CD4-positive, alpha-beta T cell treated with Interferon alpha-2 for 1 hour (primary cell): ENCODE measurements at places on chromosomes 16 and 17.

- DNase-seq = no peak
Observed at GRCh38 chr16:1182316-1182671, 29.4 kb downstream of the CACNA1H start.

GRCh38 chr17:21211825-21212479, 2.0 kb downstream of the TMEM11 start:
- no peak for DNase-seq

- no peak for DNase-seq
Observed at GRCh38 chr16:64693946-64694345, 427.9 kb downstream of the CDH11 start.

DNA sequence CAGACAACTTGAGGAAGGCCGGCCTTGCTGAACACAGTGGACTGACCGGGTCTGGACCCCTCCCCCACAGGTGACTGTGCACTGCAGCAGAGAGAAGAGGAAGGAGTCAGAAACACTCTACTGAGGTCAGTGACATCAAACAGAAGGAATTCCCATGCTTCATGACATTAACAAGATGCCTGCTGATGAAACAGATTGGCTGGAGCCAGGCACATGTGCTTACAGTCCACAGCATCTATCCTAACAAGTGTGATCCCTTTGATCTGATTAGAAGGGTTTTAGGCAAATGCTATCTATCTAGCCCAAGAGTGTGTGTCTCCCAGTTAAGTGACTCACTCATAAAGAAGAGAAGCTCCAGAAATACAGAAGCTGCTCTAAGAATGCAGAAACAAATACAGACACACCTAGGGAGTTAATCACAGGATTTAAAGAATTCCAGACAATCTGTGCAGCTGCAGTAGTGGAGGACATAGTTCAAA, 90.2 kb downstream of the SYCE1L start:
- no peak for DNase-seq

- no peak for DNase-seq
Observed at GRCh38 chr16:75502916-75503605, 7.8 kb upstream of the CHST6 start.

DNA sequence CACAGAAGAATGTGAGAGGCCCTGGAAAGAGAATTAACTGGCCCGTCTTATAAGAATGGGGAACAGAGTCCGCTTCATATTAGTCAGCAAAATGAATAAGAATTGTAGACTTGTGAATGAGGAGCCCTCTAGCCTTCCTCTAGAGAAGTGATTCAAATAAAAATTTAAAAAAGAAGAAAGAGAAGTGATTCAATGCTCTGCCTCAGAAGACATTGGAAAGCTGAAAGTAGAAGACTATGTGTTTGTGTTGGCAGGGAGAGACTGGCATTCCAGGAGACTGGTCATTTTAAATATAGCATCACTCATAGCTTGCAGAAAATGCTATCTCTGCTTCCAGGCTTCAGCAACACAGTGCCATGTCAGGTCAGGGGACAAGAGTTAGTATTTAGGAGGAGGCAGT, 190.6 kb upstream of the HS3ST3A1 start:
- no peak for DNase-seq

DNA sequence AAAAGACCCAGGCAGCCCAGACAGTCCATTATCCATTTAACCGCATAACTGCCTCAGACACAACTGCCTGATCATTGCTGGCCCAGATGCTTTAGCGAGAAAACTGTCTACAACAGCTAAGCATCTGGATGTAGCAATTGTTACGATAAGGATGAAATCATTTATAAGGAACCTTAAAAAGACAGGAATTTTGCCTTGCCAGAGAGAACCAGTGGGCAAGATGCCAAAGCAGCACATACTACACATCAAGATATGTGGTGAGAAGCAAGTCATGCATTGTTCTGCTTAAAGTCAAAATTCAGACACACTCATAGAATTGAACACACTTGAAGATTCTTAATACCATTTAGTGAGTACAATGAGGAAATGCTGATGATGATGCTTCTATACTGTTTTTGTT, 1525.3 kb downstream of the CDH8 start:
- DNase-seq = no peak

DNA sequence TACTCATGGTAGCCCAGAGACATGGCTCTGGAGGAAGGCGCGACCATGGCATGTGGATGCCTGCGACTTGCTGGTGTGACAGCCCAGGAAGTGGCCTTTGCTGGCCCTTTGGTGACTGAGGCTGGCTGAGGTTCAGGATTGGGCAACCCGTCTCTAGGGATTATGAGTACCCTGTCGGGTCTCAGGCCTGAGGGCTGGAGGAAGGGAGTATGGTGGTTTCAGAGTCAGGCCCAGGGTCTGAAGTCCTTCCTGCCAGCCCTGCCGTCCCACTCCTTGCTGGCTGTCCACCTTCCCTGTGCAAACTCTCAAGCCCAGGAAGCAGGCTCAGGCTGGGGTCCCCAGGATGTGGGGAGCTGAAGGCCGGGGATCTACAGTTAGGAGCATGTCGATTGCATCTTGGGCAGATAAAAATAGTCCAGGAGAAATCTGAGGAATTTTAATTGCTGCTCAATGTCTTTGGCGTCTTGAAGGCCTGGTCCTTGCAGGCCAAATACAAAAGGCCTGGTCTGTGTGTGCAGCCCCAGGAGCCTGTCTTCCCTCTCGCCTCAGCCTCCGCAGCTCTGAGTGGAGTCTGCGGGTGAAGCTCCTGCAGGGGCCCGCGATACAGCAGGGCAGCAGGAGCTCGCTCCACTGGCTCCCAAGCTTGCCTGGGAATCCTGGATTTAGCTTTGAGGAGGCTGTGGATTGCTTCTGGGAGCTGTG, 52.5 kb downstream of the NKD1 start:
- DNase-seq = no peak

- peak; percentile 77 for DNase-seq
Observed at GRCh38 chr17:80261159-80261894, 675 bp downstream of the RNF213 start.

- no peak for DNase-seq
Observed at GRCh38 chr17:27109346-27109745, 184.6 kb upstream of the WSB1 start.

DNA sequence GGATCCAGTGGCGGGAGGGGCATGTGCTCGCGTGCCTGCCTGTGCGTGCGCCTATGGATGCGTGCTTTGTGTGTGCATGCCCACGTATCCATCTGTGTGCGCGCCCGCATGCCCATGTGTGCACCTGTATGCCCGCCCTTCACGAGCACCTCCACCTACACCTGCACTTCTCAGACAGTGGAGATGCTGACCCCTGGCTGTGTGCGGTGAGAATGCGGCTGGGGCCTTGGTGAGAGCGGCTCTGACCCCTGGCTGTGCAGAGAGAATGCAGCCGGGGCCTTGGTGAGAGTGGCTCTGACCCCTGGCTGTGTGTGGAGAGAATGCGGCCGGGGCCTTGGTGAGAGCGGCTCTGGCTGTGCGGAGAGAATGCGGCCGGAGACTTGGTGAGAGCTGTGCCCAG, 33.9 kb downstream of the AXIN1 start:
- no peak for DNase-seq
